AG20443 (cell line): ENCODE measurements at places on chromosomes 12 and 14.
A peak's percentile ranks its signal among the peaks of the same experiment; 100 is the strongest.

DNA sequence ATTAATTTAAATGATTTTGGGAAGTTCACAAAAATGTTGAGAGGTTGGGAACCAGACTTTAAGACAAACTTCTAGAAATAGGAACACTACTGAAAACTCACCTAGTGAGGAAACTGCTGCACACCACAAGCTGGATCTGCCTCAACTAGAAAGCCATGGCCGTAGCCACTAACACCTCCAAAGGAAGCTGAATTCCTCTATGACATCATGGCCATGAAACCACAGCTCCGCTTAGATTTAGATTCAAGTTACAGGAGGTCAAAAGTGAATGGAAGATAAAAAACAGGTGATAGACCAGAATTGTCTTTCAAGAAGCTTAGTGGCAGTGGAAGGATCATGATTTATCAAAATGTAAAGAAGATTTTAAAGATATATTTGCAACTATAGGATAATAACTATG, 208.8 kb upstream of the ALG10 start:
- no peak for DNase-seq

DNA sequence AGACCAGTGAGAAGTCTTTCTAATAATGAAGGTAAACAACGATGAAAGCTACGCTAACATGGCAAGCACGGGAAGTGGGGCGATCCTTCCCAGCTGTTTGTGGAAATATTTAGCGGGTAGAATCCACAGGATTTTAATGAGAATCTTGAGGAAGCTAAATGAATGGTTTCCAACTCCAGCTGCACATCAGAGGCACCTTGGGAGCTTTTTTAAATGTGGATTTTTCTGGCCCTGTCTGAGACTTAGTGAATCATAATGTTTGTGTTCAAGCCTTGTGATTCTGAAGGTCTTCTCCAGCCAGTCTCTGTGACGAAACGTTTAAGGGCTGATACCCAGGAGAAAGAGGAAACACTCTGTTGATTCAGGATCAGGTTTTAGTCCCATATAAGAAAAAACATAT, 169.8 kb downstream of the CAPZA3 start:
- DNase-seq: no peak

GRCh38 chr14:23209651-23210423, 26.4 kb upstream of the SLC7A8 start:
- DNase-seq: no peak

DNA sequence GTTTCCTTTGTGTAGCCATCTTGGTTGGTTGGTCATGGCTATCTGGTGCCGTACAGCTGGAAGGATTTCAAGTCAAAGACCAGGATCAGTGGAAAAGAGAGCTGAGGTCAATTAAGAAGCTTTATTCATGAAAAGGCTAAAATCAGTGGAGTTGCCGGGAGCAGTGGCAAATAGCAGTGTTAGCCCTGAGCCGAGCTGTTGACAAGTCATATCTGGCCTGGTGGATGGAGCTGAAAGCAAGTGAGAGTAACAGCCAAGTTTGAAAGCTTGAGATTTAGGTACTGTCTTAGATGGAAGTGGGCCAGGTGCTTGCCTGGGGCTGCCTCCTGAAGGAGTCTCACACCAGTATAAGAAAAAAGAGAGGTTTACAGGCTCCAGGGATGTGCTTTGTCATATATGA, 9.0 kb downstream of the BATF start:
- no peak for DNase-seq

GRCh38 chr12:91188778-91189177, 6.2 kb upstream of the DCN start:
- no peak for DNase-seq

GRCh38 chr12:26701604-26702215, 131.3 kb downstream of the ITPR2 start:
- peak; percentile 31 for DNase-seq

GRCh38 chr14:35883677-35884293, 57.6 kb downstream of the BRMS1L start:
- peak; percentile 45 for DNase-seq

- no peak for DNase-seq
Measured at GRCh38 chr14:60839057-60839456, 104.5 kb downstream of the MNAT1 start.

GRCh38 chr12:184811-185575, 29.0 kb downstream of the SLC6A12 start:
- DNase-seq: no peak

GRCh38 chr14:51596488-51597117, 55.1 kb upstream of the FRMD6 start:
- no peak for DNase-seq

GRCh38 chr12:52543985-52544883, 8.7 kb downstream of the KRT71 start:
- DNase-seq: peak; percentile 86

- DNase-seq: no peak
Measured at GRCh38 chr14:99759546-99759925, 33.7 kb upstream of the EML1 start.

- peak; percentile 82 for DNase-seq
Measured at GRCh38 chr12:116303929-116304328, 26.4 kb upstream of the MED13L start.

DNA sequence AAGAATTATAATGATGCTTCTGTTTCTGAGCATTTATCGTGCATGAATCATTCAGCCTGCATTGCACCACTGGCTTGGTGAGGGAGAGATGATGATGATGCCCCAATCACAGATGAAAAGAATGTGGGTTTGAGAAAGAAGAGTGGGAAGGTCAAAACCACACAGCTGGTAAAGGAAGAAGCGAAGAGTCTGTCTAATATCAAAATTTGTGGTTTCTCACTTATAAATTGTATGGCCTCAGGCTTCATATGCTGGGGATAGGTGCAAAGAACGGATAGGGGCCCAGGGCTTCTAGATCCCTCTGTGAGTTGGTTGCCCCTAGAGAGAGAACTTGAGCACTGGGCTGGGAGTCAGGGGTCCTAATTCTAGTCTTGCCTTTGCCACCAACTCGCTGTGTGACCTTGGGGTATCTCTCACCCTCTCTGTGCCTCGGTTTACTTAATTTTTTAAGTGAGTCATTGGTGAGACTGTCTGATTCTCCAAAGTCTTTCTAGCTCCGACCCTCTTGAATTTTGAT, 2.2 kb downstream of the OASL start:
- DNase-seq: peak; percentile 91

DNA sequence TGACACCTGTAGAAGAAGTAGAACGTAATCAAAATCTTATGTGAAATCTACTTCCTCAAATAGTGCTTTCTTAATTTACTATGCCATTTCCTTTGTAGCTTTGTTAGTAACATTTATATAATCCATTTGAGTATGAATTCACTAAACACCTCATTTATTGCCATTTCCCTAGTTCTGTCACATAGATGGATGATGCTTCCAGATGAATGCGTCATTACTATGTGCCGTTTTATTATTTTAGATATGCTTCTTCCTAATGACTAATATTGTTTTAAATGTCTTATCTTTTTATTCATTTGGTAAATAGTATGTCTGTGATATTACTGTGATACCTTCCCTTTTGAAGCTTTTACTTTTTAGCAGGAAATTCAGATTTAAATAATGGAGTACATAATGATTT, 14.4 kb downstream of the FRMD6 start:
- DNase-seq: no peak

- no peak for DNase-seq
Measured at GRCh38 chr12:40248034-40248433, 23.2 kb downstream of the LRRK2 start.

DNA sequence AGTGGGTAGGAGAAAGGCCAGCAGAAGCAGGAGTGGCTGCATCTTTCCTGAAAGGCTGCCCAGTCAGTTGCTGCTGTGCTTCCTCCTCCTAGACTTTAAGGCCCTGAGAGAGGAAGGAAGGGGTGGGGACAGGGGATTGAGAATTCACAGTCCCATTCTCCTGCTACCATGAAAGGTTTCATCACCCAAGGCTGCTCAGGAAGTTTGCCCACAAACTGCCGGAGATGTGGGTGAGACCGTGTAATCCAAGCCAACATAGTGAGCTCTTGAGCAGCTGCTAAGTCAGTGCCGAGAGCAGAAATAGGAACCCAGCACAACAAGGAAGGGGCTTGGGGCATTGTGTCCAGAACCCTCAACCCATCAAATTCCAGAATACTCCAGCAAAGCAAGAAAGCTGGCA, at the start of gene CTSG:
Gene CTSG, minus strand, starts transcription at position 69 of the 400 bp plus-strand sequence. Its CDS starts 27 bp downstream, at position 42.
- DNase-seq: no peak

DNA sequence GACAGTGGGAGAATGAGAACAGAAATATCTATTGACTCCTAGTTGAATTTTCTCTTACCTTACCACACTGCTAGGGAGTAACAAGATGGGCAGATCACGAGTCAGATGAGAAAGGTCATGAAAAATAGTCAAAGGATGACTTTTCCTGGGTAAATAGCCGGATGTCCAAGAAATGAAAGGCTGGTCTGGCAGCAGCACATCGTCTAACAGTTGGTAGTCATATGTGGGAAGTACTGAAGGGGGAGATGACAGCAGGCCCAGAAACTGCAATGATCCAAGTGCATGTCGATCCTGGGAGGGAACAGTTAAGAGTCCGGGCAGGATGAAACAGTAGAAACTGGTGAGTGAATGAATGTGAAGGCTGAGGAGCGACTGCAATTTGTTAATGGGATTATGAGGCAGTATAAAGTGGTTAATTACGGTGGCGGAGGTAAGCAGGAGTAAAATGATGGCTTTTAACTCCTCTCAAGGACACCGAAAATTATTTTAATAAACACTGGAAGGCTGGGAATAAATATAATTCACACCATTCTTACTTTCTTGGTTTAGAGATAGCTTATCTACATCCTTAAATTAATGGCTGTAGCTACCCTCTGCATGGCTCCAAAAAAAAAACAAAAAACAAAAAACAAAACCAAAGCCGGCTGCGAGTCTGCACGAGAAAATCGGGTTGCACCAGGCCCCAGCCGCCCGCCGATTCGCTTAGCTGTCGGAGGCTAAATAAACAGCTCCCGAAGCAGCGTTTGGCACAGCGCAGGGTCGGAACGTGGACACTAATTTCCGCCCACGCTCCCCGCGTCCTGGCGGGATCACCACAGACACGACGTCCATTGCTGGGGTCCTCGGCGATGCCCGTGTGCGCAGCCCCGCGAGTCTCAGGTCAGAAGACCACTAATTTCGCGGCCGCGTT, 1.0 kb upstream of the ERC1 start:
- DNase-seq: peak; percentile 83

DNA sequence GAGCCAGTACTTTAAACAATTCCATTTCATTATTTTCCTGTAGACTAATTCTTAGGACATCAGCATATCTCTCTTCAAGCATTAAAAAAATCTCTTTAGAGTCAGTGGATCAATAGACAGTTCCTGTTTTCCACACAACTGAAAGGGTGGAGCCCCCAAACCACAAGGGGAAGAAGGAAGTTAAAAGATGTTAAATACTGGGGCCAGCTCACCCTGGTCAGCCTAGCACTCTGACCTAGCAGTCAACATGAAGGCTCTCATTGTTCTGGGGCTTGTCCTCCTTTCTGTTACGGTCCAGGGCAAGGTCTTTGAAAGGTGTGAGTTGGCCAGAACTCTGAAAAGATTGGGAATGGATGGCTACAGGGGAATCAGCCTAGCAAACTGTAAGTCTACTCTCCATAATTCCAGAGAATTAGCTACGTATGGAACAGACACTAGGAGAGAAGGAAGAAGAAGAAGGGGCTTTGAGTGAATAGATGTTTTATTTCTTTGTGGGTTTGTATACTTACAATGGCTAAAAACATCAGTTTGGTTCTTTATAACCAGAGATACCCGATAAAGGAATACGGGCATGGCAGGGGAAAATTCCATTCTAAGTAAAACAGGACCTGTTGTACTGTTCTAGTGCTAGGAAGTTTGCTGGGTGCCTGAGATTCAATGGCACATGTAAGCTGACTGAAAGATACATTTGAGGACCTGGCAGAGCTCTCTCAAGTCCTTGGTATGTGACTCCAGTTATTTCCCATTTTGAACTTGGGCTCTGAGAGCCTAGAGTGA, at the start of gene LYZ:
Gene LYZ, plus strand, starts transcription at position 220 of the 777 bp plus-strand sequence. Its CDS starts 28 bp downstream, at position 248.
- DNase-seq: no peak

DNA sequence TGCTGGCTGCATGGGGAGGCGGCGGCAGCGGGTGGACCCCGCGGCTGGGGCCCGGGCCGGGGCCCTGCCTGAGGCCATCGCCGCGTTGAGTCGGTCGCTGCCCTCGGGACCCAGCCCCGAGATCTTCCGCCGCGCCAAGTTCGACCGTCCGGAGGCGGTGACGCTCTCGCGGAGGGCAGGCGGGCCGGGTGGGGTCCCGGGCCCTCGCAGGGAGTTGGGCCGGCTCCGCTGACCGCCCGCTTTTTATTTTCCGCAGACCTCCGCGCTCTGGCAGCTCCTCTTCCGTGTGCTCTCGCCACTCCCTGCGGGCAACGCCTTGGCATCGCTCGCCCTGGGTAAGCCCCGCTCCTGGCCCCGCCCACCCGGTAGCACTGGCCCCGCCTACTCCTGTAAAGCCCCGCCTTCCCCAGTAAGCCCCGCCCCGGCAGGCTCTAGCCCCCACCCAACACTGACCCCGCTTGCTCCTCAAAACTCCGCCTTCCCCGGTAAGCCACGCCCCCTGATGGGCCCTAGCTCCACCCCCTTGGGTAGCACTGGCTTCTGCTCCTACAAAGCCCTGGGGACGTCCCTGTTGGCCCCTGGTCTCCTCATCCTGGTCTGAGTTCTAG, 424 bp downstream of the TEDC1 start:
- DNase-seq: peak; percentile 84

DNA sequence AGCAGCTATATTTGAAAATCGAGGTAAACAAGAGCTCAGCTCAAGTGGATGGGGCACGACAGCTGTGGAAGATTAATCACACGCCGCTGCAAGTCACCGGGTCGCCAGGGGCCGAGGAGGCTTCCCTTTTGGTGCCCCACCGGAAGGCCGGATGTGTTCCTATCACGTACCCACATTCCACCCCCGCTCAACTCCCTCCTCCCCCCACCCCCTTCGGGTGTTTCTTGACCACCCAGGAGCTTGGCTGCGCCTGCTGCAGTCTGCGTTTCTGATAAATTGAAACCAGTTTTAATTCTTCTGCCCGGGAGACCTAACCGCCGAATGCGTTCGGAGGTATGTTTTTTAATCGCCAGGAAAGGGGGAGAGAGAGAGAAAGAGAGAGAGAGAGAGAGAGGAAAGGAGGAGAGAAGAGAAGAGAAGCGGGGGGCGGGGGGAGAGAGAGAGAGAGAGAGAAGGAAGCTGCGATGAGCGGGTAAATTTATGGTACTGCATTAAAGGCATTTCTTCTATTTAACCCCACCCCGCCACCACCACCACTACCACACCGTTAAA, 1.8 kb downstream of the SLC8A3 start:
- DNase-seq: peak; percentile 24

- no peak for DNase-seq
Measured at GRCh38 chr12:46149079-46149464, 119.8 kb downstream of the SLC38A1 start.

- no peak for DNase-seq
Measured at GRCh38 chr14:58887931-58888330, 250.2 kb downstream of the DACT1 start.

- DNase-seq: no peak
Measured at GRCh38 chr14:37746140-37746832, 150.9 kb downstream of the TTC6 start.
